ENCODE measurements at places on chromosomes 16 and 17.

DNA sequence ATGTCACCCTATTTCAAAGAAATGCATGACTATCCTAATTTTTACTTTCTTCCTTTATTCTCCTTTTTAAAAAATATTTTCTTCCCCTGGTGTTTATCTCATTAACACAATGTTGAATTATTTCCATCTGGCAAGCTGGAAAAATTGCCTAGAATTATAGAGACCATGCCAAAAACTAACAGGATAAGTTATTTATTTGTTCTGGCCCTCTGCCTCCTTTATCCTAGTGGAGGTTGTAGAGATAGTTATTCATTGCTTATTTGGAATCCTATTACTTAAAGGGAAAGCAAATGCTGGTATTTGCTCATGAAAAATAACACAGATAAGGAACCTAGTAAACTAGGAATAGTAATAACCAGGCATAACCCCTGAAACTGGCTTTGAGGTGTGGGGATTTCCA lies 684.9 kb upstream of the KIF2B start:
- DNase-seq: no peak

DNA sequence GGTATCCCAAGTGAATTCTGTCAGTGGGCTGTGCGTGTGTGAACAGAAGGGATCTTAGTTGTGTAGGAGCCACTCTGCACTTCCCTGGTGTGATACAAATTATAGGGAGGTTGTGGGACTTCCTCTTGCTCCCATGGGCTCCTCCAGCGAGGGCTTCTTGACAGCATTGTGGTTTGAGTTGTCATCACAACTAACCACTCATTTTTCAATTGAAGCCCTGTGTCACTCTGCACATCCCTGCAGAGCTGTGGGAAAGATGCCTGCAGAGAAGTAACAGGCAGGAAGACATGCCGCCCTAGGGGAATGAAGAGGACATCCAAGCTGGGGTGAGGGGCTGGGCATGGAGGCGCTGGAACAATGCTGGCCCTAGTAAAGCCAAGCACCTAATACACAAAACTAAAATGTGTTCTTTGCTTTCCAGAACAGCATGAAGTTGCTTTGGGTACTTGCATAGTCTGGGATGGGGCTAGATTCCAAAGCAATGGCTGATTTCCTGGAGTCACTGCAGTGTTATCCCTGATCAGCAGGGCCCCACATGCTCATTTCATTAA lies 692.5 kb downstream of the TOX3 start:
- no peak for DNase-seq

DNA sequence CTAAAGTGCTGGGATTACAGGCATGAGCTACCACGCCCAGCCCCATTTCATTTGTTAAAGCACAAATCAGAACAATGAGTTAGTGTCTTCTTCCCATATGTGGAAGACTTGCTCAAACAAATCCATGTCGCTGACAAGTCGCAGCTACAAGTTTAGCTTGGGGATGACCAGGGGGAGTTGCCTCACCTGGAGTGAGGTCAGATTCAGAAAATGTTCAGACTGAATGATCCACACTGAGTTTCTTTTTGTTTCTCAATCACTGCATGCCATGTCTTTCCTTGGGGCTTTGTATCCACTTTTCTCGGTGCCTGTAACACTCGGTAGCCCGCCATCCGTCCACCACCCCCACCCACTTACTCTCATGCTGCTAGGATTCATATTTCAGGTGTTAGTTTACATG lies 437.3 kb upstream of the DYNLRB2 start:
- no peak for DNase-seq

DNA sequence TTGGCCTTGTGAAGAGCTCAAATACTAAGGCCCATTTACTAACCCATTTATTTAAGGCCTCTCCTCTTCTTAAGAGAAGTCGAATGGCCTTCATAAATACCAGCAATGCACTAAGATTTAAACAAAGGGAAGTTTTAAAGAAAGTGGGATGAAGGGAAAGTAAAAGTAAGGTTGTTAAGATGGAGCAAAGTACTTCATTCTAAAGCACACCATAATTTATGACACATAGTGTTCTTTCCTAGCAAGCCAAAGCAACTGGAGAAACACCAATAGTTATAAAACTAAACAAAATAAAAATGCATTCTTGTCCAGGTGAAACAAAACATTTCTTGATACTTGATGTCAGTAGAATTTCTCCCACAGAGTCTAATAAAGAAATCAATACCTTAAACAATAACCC lies 27.9 kb downstream of the CDH11 start:
- DNase-seq: no peak

DNA sequence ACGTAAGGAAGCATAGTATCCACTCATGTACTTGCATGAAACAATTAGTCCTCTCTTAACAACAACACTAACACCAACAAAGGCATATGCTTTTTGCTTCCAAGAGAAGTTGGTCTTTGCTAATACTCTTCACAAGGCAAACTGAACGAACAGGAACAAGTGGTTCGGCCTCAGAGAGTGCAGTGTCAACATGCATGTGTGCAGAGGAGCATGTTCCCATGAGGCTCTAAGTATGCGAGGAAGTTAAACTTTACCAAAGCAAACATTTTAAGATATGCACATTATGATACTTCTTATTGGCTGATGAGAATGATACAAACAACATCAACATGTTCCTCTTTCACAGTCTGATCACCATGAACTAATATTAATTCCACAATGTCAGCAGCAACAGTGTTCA lies 285.3 kb upstream of the IRX5 start:
- no peak for DNase-seq
